ENCODE measurements at places on chromosomes 11 and 22.
A peak's percentile ranks its signal among the peaks of the same experiment; 100 is the strongest.

DNA sequence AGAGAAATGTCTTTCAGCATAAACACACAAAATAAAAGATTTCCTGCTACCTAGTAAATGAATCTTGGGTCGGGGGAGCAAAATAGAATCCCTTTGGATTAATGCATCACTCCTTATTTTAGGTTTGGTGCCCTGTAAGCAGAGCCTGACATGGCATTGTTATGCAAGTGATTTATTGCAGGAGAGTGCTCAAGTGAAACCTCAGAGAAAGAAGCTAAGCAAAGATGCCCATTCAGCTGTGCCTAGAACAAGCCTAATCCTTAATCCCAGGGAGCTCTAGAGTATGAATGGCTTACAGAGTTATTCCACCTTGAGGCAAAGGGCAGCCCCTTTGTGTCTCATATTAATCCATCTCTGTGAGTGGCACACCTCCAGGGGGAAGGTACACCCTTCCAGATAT, 21.1 kb downstream of the C11orf87 start:
- ATAC-seq: no peak

DNA sequence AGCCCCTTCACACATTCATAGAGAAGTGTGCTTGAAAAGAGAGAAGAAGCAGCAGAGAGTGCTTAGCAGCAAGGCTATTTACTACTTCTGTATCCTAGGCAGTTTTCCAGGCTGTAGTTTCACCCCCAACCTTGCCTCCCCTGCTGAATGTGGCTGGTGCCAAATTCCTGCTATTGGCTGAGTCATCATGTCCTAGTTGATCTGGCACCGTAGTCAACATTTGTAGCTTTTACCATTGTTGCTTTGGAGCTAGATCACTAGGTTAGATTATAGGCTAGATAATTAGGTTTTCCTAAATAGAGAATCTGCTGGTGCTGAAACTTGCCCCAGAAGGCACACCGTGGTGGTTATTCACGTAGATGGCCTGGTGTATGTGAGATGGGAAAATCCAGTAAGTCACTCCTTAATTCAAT, 32.7 kb downstream of the ARHGAP42 start:
- no peak for ATAC-seq

- no peak for ATAC-seq
These were observed 62.9 kb downstream of the GRK3 start for GRCh38 chr22:25627271-25627852.

- ATAC-seq: peak; percentile 81
These were observed 40.4 kb upstream of the AKIP1 start for GRCh38 chr11:8870411-8871170.

- ATAC-seq: peak; percentile 64
These were observed 62.6 kb downstream of the CWC15 start for GRCh38 chr11:94910779-94911178.

GRCh38 chr11:69167130-69167915, 11.6 kb downstream of the SMIM38 start:
- ATAC-seq: peak; percentile 18

DNA sequence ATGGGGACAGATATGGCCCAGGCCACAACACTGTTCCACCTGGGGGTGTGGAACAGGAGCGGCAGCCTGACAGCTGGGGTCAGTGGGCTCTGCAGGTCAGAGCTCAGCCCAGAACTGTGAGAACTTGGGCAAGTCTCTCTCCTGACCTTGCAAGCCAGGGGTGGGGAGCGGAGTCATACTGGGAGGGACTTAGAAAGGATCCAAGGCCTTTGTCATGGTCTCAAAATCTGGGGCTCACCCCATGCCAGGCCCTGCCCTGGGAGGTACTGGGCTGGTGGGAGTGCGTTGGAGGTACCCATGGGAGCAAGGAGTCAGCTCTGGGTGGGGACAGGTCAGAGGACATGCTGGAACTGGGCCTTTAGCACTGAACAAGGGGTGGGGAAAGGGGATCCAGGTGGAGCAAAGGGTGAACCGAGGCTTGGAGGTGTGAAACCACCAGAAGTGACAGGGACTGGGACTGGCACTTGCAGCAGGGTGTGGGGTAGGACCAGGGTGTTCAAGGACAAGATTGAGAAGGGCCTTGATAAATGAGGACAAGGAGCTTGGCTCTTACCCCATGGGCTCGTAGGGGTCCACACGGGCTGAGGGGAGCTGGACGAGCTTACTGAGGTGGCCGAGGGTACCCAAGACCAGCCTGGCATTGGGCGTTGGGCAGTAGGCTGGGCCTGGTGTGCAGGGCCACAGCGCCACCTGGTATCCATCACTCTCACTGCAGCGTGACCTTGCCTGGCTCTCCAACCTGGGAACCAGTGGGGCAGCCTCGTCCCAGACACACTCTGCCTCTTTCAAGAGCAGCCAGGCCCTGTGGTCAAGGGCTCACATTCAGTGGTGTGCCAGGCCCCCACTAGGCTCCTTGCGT, 7.4 kb upstream of the PMM1 start:
- peak; percentile 94 for ATAC-seq

DNA sequence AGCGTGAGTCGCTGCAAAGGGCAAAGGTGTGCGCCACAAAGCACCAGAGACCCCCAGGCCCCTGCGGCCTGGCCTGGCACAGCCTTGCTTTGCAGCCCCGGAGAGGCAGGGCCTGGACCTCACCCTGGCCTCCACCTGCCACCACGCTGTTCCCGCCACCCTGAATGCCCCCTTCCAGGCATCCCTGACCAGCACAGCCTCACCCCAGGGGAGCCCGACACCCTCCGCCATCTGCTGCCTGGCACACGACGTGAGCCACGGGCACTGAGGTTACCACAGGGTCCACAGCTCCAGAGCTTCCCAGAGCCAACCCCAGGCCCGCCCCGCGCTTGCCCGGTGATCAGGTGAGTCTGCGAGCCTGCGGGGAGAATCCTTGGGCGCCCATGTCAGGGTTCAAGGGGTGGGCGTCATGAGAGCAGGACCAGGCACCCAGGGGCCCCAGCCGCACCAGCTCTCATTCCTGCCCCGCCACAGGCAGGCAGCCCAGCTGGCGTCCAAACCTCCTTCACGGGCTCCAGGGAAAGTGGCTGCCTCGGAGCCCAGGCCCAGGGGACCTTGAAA, 171.3 kb downstream of the BRD1 start:
- no peak for ATAC-seq

DNA sequence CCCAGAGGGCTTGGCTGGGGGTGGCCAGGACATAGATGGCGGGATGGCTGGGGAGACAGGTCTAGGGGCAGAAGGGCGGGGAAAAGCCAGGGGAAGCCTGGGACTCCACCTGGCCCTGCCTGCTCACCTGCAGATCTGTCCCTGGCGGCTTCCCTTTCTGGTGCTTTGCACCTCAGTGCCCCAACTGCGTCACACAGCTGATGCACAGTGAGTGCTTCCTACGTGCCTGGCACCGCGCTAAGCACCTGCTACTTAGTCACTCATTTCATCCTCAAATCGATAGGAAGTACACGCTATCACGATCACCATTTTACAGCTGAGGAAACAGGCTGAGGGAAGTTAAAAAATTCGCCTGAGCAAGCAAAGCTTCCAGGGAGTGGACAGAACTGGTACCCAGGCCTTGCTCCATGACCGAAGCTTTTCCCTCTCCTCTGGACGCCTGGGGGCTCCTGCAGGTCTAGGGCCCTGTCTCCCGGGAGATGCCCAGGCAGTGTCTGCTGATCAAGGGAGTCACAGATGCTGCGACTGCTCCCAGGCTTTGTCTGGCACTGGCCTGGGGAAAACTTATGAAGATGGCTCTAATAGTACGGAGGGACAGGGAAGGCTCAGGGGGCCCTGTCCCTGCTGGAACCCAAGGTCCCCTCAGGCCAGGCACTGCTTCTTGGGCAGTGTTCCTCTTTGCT, 63.0 kb upstream of the TTLL12 start:
- no peak for ATAC-seq

GRCh38 chr11:14310679-14311078, 48.3 kb downstream of the RRAS2 start:
- peak; percentile 50 for ATAC-seq

GRCh38 chr11:100681064-100681502, 6.0 kb upstream of the ARHGAP42 start:
- ATAC-seq: no peak

- no peak for ATAC-seq
These were observed 53.0 kb upstream of the RDX start for GRCh38 chr11:110349138-110349996.

- ATAC-seq: peak; percentile 59
These were observed 10.8 kb upstream of the TCP11L1 start for GRCh38 chr11:33028537-33028914.
